Epithelial cell of proximal tubule (primary cell): ENCODE measurements at places on chromosomes 7 and 10. TPM values are rescaled to one million over a fixed set of nuclear protein-coding genes. Genes with fewer than 3 reads are reported as not detected.

- no peak for DNase-seq
These were observed 112.2 kb downstream of the LARP4B start for GRCh38 chr10:819326-819725.

Gene CALML3
- total RNA-seq = not detected in 2 replicates

- DNase-seq = no peak
These were observed 324.6 kb downstream of the ATRNL1 start for GRCh38 chr10:115417585-115418265.

DNA sequence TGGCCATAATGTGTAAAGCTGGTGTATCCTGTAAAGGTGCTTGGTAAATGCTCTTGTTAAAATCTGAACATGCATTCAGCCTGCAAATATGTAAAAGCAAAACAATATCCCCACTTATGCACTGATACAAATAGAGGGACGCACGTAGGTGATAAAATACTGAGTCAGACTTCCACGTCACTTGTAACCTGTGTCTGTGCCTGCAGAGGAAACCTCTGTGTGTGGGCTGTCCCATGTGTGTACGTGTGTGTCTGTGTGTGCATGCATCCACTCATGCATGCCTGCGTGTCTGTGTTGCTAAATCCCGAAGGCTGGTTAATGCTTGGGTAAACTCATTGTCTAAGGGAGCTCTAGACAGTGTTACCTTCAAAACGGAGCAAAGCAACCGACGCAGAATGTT, 68.9 kb downstream of the KLF6 start:
- no peak for DNase-seq

- DNase-seq = no peak
These were observed 229.7 kb downstream of the TSPAN12 start for GRCh38 chr7:120628251-120628650.

DNA sequence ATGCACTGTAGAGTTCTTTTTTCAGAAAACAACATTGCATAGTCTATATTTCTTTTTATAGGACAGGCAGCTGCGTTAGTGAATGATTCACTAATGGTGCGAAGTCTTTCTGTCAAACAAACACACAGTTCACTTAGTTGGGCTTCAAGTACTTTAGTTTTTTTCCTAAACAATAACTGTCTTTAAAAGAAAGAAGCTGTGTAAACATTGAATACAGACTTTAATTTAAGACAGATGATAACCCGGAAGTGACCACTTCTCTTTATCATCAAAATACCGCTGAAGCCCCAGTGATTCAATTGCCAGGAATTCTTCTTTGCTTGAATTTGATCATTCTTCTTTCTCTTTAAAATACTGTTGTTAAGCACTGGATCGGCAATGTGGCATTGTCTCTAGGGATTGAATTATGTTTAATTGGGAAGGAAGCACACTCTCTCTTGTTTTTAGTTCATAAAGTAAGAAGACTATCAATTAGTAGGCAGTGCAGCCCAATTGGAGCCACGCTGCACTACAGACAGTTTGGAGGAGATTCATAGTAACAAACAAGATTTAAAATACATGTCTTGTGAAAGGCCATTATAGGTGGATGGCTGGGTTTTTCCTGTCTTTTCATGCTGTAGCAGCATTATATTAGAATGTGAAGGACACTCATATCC, 30.4 kb downstream of the CNTNAP2 start:
- no peak for DNase-seq

GRCh38 chr7:124956160-124956559, 26.5 kb upstream of the POT1 start:
- no peak for DNase-seq

- no peak for DNase-seq
These were observed 8.0 kb downstream of the OR9A2 start for GRCh38 chr7:143018931-143019330.

- no peak for DNase-seq
These were observed 80.8 kb upstream of the KLF14 start for GRCh38 chr7:130814778-130815335.

GRCh38 chr7:140161047-140161446, 15.7 kb downstream of the KDM7A start:
- no peak for DNase-seq

GRCh38 chr10:131751827-131752775, 148.7 kb upstream of the PPP2R2D start:
- DNase-seq = no peak

DNA sequence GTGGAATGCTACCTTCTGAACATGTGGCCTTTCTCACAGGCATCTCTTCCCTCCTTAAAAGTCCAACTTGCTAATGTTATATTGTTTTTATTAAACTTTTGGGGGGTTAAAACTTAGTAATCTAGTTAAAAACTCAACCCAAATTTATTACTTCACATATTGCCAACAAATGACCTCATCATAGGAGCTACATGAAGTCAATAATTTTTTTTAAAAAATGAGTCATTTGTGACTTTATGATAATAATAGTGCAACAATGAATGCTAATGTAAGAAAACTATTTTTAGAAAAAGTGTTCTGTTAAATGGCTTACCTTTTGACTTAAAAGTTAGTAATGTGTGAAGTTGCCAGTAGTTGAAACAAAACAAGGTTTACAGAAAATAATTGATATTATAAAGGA, 325.9 kb upstream of the FZD1 start:
- no peak for DNase-seq

DNA sequence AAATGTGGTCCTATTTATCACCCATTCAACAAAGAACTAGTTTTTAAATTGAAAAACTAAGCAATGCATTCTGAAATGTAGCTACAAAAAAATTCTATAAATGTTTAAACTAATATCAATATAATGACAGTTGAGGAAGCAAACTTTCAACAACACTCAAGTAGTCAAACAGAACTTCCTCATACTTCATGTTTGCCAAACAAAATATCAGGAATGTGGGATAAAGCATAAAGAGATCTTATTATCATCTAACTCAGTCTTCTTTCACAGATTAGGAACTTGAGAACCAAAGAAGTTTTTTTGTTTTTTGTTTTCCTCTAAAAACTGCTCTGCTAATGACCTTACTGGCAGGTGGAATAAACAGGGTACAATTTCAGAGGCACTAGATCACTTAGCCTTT, 116.2 kb downstream of the JAZF1 start:
- DNase-seq = no peak

Gene CHAT
- total RNA-seq = not detected in 2 replicates

GRCh38 chr7:141386881-141387280, 164.3 kb upstream of the AGK start:
- no peak for DNase-seq

DNA sequence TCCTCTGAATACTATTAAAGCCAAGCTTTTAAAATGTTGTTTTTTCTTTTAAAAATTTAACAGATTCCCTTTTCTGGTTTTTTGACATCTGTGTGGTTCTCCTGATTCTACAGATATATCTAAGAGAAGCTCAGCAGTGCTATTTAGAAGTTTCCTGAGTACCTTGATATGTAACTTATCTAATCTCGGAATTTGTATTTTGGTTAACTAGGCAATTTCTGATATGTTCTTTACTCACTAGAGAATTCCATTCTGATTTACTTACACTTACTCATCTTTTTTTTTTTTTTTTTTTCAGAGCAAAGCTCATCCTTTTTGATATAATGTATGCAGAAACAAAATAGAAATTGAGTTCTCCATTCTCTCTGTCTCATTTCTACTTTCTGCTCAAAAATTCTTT, 63.8 kb downstream of the PALS2 start:
- no peak for DNase-seq

Gene MUC3A
- not detected in 2 replicates for total RNA-seq

DNA sequence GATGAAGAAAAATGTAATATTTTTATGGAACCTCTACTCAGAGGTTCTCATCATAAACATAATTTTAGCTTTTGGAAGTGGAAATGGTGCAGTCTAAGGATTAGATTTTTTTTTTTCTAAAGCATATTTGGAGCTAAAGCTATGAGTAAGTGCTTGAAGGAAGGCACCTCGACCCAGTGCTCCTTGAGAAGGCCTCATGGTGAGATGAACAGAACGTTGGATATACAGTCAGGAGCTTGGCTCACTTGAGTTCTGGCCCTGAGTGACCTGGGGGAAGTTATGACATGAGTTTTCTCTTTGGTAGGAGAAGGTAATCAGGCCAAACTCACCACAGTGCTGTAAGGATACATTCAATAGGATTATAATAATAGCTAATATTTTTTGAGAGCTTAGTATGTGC, 163.3 kb downstream of the JCAD start:
- no peak for DNase-seq
